ENCODE measurements at places on chromosomes 3 and 15. TPM values are rescaled to one million over a fixed set of nuclear protein-coding genes. Genes with fewer than 3 reads are reported as not detected.

Gene STARD5
- total RNA-seq = 11.8 TPM

Gene WDR72
- not detected for total RNA-seq

Gene TRPC1
- 31.4 TPM for total RNA-seq

Gene KLHL6
- total RNA-seq = under 0.01 TPM

Gene CPNE4
- total RNA-seq = not detected

Gene RNF168
- 16.5 TPM for total RNA-seq

Gene NDN
- total RNA-seq = 41.5 TPM

Gene CNTN3
- total RNA-seq = 2.4 TPM

Gene ATP13A5
- total RNA-seq = not detected

Gene CTNNB1
- total RNA-seq = 821 TPM

Gene GOLGA6B
- not detected for total RNA-seq

Gene ZIC1
- total RNA-seq = not detected

Gene MEIS2
- 53.5 TPM for total RNA-seq

Gene DYNLT2B
- 8.7 TPM for total RNA-seq

Gene BCL6
- total RNA-seq = 30.1 TPM

Gene HIGD2B
- total RNA-seq = not detected

Gene RETNLB
- not detected for total RNA-seq

Gene LEKR1
- 0.43 TPM for total RNA-seq

Gene ABI3BP
- total RNA-seq = 1.3 TPM

Gene FETUB
- total RNA-seq = not detected

Gene OGG1
- total RNA-seq = 17.1 TPM

Gene CD47
- total RNA-seq = 60.6 TPM
